ENCODE measurements at places on chromosomes 7 and 10.
A peak's percentile ranks its signal among the peaks of the same experiment; 100 is the strongest.

- no peak for DNase-seq
Measured at GRCh38 chr10:29585488-29585976, 49.2 kb downstream of the SVIL start.

GRCh38 chr10:96269438-96270300 is 1.7 kb downstream of the BLNK start:
- DNase-seq, result no peak

DNA sequence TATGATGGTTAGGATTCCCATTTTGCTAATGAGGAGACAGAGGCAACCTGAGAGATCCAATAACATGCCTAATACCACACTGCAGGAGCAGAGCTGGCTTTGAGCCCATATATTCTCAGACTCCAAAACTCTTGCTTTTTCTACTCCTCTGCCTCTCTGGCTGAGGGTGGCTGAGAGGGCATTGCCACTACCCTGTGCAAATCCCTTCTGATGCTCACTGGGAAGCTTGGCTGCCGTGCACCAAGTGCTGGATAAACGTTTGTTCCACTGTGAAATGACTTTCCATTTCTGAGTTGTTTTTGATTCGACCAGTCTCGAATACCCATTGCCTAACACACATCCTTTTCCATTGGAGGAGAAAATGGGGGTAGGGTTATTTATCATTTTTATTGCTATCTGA is 123.1 kb upstream of the SORCS3 start:
- no peak for DNase-seq

- DNase-seq, result peak; percentile 86
Measured at GRCh38 chr10:5070648-5071410, 23.4 kb upstream of the AKR1C3 start.

DNA sequence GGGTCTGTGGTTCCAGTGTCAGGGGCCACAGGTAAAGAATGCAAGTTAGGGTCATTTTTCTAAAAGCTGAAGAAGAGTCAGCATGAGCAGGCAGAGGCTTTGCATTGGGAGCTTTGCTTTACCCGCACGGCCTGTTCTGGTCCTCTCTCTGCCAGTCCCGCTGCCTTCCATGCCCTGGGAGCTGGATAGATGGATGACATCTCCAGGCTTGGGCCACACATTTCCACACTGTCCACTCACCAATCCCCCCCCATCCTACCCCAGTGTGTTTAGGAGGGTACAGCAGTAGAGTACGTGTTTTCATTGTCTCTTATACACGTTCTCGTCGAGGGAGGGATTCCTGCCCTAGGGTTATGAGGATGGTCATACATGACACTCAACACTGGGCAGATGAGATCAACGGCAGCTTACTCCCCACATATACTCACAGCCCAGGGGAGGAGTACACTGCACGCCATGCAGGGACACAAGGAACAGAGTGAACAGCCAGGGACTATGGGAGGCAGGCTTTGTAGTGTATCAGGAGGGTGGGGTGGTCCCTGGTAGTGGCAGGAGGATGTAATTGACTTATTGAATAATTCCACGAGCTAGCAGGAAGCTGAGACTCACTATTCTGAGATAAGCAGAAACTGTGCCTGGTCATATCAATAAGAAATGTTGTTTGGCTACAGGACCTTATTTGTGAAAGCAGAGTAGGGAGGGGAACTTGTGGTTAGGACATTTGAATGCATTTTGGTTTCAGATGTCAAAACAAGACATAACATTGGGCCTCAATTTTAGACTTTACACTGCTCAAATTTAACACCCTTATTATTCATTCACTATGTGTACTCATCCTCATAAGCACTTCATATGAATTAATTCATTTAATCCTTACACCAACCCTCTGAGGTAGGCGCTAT is 36.6 kb downstream of the PLPP4 start:
- no peak for DNase-seq

GRCh38 chr10:98254234-98254974 is 13.6 kb downstream of the LOXL4 start:
- DNase-seq, result no peak

DNA sequence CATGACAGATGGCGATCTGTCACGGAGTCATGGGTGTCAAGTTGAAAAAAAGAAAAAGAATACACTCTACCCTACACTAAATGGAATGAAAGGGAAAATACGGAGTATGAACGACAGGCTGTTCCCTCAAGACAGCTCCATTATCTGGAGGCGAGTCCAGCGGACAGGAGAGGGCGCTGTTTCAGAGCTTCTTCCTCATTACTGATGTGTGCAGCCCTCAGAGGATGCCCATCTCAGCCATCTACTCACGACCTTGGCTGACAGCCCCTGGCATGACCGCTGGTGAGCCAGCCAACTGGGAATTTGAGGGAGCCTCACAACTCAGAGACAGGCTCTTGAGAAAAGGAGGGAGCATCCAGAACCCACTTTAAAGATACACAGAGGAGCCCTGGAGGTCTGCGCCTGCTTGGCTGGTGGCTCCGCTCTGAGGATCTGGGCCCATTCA is 49.6 kb upstream of the SMNDC1 start:
- DNase-seq, result peak; percentile 85

DNA sequence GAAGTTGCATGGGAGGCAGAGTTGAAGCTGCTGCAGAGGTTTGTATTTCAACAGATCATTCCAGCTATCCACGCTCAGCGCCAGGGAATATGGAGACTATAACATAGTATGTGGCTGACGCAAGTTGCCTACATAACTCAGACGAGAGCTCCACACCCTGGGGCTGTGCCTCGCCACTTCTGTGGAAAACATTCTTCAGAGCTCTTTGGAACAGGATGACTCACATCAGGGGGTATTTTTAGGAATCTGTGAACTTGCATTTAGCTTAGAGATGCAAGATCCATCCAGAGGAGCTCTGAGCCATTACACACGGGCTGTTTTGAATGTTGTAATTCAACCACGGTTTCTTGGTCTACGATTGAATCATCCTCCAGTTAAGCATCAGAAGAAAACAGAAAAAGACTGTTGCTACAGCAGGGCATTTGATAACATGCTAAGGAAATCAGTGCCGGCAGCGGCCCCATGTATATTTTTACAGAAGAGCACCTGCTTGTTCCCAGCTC is 481.5 kb upstream of the AKR1E2 start:
- DNase-seq, result peak; percentile 98

DNA sequence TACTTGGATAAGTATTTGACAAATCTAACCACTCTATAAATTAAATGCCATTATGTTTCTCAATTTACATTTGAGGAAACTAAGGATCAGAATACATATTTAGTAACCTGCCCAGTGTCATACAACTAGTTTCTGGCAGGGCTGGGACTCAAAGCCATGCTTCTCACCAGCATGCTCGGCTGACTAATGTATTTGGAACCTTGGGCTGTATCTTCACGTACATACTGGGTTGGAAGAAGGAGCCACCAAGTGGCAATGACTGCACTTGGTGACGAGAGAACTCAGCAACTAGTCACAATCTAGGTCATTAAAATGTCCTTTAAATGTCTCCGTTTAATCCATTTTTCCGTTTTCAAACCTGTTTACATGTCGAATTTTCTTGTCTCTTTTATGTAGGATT is 42.9 kb downstream of the CHRM2 start:
- no peak for DNase-seq

- DNase-seq, result no peak
Measured at GRCh38 chr10:132149271-132149670, 37.5 kb upstream of the DPYSL4 start.

GRCh38 chr7:41916450-41916927 is 213.6 kb upstream of the INHBA start:
- DNase-seq, result peak; percentile 96

Measured in fibroblast of pulmonary artery (primary cell).